Immature natural killer cell (primary cell): ENCODE measurements at places on chromosomes 16 and 17.

DNA sequence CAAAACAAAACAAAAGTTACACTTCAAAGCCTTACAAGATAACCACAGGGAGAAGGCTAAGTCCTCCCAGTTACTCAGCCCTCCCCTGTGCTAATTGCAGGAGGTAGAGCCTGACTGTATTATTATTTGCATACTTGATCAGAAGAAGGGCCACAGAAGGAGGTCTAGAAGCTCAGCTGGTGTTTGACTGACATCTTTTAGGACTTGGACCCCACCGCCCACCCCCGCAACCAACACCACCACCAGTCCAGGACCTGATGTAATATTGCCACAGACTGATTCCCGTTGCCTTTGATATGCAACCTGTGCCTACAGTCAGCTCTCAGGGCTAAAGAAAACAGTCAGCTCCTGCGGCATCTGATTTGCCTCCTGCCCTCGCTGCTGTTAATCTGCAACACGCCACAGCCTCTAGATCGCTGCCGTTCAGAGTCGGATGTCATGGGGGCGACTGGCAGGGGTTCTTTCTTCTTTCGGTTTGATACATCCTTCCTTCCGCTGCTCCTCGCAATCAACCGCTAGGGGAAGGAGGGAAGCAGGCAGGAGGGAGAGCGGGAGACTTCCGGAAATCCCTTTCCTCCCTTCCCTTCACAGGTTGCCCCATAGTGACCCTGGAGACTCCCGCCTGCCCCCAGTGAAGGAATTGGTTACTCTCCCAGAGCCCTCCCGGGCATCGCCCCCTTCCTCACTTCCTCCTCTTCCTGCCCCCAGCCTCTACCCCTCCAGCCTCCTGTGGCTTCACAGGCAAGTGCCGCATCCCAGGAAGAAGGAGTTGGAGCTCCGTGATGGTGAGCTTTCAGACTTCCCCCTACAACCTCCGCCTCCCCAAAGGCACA, 90.5 kb upstream of the SOX9 start:
- DNase-seq = no peak

- DNase-seq = no peak
Observed at GRCh38 chr17:740240-741017, 8.0 kb downstream of the TLCD3A start.

DNA sequence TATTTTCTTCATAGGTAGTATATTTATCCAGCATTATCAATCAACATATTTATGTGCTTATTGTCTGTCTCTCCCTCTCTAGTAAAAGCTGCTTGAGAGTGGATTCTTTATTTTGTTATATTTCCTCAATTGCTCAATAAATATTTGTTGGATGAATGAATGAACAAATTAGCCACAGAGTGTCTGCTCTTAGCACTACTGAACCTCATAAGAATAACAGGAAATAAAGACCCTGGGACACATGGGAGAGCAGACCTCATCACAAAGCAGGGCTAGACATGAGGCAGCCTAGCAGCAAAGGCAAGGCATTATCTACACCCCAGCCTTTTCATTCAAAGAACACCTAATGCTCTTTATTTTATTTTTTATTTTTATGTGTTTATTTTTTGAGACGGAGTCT, 34.9 kb upstream of the TANC2 start:
- no peak for DNase-seq

GRCh38 chr16:17227278-17227677, 243.5 kb downstream of the XYLT1 start:
- no peak for DNase-seq

DNA sequence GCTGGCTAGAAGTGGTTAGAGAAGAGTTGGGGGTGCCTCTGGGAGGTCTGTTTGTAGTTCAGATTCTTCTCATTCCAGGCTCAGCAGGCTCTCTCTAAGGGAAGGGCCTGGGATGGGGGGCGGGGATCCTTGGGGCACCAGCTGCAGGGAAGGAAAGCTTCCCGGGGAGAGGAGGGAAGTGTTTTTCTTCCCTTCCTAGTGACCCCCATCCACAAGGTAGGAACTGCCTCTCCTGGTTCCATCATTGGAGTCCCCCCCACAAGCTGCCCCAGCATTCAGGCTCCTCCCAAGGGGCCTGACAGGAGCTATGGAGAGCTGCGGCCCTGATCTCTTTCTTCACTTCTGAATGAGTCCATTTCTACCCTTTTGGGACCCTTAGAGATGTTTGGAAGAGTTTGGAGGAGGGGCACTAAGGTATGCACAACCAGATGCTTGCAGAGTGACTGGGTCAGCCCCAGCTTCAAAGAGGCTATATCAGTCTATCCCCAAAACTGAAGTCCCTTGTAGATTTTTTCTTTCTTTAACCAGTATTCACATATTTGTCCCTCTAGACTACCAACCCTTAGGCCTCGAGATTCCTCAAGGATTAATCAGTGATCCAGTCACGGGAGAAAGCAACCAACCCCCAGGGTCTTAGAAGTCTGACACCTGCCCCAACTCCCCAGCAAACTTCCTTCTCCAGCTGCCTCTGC, 13.9 kb upstream of the FZD2 start:
- no peak for DNase-seq

DNA sequence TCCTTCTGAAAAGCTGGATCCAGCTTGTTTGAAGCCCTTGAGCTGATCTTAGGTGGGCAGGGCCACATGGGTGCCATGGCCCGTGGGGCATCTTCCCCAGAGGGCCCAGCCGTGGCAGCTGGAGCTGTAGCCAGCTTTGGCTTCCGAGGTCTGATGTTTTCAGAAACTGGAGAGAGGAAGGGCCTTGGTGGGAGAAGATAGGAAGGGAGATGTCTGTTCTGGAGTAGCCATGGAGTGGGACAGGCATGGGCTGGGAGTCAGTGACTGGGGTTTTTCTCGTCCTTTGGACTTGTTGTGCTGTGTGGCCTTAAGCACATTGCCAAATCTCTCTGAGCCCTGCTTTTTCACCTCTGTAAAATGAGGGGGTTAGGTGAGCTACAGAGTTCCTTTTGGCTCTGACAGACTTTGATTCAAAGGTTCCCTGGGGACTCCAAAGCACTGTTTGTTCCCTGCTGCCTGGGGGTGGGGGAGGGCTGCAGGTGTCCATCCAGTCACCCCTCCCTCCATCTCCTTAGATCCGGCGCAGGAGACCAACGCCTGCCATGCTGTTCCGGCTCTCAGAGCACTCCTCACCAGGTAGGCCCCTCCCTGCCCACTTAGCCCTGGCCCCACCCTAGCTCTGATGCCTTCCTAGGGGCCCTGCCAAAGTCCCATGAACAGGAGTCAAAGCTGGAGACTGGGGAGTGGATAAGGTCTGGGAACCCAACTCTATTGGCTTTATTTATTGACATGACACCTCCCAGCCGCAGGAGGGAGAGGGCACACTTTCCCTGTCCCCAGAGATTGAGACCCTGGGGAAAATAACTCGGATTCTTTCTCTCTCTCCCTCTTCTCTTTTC, 2.1 kb downstream of the PPP1R1B start:
- no peak for DNase-seq

GRCh38 chr17:37447641-37448040, 41.0 kb downstream of the TADA2A start:
- DNase-seq = no peak

GRCh38 chr16:19482291-19482690, 39.6 kb downstream of the GDE1 start:
- DNase-seq = no peak

DNA sequence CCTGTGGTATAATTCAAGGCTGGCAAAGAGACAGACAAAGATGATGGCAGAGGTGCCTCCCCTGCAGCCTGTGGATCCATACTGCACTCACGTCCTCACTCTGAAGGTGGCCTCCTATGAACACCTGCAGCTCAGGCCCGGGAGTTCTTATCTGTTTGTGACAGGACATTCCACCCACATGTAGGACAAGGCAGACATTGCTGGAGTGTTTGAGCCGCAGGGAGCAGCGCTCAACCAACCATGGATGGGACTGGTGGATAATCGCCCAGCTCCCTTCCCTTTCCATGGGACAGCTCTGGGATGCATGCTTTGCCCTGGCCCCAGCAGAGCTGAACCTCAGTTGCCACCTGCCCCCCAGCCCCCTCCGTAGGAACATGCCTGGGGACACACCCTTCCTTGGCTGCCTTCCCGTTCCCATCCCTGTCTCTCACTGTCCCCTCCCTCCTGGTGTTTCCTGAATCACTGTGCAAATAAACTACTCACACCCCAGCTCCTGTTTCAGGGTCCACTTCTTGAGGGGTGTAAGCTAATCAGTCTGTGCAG, 22.2 kb downstream of the ITPRIPL2 start:
- no peak for DNase-seq

GRCh38 chr16:12210925-12211869, 234.7 kb downstream of the SNX29 start:
- DNase-seq = no peak

DNA sequence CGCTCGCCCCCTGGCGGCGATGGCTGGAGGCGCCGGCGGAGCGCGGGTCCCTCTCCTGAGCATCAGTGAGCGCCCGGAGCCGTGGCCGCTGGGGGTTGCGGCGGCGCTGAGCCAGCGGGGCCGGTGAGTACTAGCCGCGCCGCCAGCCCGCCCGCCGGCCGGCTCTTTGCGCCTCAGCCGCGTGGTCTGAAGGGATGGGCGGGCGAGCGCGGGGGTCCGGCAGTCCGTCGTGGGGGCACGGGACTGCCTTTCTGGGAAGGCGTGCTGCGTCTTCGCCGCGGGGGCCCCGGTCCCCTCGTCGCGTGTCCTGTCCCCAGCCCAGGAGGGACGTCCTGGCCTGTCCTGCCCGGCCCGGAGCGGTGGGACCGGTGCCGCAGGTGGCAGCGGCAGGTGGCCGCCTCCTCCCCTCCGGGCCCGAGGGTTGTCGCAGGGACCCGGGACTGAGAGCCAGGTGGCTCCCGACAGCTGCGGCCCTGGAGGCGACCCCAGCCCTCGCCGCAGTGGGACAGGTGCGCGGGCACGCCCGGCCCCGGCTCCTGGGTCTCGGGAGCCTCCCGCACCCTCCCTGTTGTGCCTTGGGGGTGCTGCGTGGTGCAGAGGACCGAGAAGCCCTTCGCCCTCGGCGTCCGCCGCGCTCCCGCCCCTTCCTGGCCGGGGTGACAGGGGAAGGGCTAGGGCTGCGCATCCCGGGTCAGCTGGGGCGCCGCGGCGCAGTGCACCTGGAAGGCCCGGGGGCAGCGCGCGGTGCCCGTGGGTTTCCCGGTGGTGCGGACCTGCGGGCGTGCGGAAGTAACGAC, at the start of gene SPECC1:
SPECC1 (plus strand) TSS at position 58 of the 797 bp plus-strand sequence. CDS start 87,293 bp downstream, outside the sequence.
- peak; percentile 87 for DNase-seq

GRCh38 chr17:39118674-39119419, 32.6 kb downstream of the PLXDC1 start:
- DNase-seq = no peak

- no peak for DNase-seq
Observed at GRCh38 chr17:497241-498034, 144.8 kb upstream of the RPH3AL start.

GRCh38 chr17:16814439-16814838, 124.4 kb downstream of the CCDC144A start:
- no peak for DNase-seq

DNA sequence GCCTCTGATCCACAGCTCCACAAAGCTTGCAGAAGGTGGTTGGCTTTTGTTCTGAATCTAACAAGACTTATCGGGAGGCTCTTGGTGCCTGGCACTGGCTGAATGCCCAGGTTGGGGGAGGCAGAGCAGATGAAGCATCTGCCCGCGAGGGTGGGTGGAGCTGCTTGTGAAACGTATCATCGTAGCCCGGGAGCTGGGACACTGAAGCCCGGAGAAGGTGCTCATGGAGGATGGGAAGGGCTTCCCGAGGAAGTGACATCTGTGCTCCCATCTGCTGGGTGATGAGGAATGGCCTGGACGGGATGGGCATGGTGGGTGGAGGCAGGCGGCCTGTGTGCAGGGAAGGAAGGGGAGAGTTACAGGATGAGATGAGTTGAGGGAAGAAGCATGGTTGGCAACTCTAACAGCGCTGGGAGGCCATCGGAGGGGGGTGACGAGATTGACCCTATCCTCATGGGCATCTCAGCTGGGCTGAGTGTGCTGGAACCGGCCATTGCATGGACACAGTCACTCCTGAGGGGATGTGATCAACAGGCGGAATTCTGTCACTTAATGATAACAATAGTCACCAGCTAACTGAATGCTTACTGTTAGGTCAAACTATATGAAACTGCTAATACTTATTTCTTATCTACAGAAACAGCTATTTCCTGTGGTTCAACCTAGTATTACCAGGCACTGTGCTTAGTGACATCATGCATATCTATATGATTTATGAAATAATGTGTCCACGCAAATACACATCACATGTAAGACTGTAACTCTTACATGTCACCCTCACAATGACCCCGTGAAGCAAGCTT, 102.7 kb downstream of the ABCC6 start:
- no peak for DNase-seq

GRCh38 chr16:15055141-15056053, 477 bp downstream of the NTAN1 start:
- no peak for DNase-seq

DNA sequence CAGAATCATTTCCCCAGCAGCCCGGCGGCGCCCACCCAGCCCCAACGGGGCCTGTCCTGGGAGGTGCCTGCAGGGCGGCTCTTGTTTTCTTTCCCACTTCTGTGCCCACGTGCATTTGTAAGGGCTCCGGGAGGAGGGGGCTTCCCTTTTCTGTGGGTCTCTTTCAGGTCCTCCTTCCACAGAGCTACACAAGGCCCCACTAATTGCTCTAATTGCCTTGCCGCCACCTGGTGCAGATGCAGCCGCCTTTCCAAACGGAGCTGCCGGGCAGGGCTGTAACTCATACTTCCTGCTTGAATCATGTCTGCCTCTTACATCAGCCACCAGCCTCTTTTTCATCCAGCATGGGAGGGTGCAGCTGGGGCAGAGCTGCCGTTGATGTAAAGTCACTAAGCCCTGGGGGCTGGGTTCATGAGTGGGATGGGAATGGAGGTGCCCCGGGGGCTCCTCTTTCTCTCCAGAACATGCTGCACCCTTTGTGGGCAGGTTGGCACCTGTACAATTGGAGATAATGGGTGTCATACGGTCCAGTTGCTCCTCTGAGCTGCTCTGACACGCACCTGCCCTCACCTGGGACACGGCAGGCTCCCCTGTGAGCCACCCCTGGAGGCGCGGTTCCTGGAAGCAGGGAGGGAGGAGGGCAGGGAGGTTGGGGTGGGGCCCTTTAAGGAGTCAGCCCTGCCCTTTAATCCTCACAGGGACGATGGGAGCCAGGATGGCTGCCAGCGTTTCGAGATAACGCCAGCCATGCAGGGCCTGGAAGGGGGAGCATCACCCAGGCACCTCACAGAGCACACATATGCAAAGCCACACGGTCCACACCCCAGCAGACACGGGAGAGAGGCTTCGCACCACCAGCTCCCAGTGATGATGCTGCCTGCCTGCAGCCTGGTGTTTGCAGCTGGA, 41.1 kb upstream of the KLHDC4 start:
- no peak for DNase-seq
